ENCODE measurements at places on chromosomes 2 and 18.

DNA sequence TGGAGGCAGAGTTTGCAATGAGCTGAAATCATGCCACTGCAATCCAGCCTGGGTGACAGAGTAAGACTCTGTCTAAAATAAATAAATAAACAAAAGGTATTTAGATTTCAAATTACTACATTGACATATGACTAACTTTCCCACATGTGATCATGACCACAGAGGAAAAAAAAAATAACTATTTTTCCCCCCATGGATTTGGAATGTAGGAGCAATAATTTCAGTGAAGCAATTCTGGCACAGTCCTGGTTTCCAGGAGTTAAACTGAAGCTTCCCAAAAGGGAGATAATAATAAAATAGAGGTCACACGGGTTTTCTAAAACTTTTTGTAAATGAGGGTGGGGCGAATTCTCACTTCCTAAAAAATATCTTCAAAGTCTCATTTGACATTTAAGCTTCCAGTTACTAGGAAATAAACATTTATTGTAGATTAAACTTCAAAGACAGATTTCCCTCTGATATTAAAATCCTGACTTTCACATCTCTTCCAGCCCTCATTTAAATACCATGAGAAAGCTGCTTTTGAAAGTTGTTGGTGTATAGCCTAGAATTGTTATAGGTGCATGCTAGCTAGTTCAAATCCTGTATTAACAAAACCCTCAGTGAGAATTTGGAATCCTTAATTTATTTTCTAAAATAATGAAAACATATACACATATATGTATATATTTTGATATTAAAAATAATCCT, 20.7 kb downstream of the SLC19A3 start:
- no peak for DNase-seq

- DNase-seq: no peak
Observed at GRCh38 chr2:98469862-98470544, 25.3 kb downstream of the INPP4A start.

DNA sequence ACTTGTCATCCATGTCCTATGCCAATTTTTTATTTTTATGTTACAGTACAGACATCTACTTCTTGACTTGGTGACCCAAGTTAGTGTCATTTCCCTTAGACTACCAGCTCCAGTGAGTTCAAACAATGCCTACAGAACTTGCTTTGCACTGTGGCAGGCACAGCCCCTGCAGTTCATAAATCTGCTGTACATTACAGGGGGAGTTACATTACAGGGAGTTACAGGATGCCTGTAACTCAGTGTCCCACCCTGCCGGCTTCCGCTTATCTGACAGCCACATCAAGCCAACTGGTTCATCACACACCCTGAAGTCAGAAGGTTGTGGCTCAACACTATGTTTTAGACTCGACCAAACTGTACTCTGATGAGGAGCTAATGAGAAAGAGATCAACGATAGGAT, 7.8 kb upstream of the NPAS2 start:
- no peak for DNase-seq

DNA sequence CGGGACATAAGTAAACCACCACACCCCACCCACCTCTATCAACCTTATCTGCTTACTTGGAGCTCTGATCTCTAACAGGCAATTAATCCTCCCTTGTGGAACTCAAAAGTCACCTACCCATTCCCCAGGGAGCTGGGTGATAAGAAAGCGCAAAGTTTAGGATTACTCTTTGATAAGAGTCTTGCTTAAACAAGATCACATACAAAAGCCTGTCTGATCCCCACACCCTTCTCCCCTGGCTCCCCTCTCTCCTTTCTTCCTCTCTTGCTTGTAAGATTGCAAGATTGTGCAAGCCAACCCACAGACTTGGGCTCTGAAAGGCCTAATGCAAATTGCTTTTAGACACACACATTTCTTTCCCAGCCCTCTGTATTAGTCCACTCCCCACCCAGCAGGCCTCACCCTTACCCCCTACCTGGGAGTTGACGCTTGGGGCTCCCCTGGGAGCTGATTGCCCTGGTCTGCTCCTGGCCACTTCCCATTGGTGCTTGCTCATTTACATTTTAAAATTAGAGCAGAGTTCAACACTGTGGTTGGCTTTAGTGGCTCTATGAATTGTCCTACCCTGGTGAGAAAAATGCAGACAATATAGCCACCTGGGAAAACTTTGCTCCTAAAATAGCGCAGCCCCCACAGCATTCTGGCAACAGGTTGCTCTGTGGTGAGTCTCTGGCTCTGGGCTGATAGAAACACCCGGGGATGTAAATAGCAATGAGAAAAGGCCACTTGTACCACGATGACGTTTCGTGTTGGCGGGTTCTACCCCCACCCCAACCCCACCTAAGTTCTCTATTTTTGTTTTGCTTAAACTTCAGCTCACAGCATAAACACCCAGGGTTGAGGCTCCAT, 92.8 kb upstream of the MSH2 start:
- DNase-seq: no peak

- DNase-seq: no peak
Observed at GRCh38 chr2:8987410-8987809, 16.1 kb downstream of the MBOAT2 start.

DNA sequence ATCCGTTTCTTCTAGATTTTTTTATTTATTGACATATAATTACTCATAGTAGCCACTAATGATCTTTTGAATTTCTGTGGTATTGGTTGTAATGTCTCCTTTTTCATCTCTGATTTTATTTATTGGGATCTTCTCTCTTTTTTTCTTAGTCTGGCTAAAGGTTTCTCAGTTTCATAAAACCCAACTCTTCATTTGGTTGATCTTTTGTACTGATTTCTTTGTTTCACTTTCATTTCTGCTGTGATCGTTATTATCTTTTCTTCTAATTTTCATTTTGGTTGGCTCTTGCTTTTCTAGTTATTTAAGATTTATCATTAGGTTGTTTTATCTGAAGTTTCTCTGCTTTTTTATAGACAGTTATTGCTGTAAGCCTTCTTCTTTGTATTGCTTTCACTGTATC, 463.6 kb upstream of the CRIM1 start:
- DNase-seq: no peak

GRCh38 chr2:190599073-190599472, 49.8 kb upstream of the NAB1 start:
- DNase-seq: no peak

- DNase-seq: no peak
Observed at GRCh38 chr2:107168141-107168540, 282.2 kb upstream of the ST6GAL2 start.

GRCh38 chr2:175854665-175855064, 147.4 kb downstream of the LNPK start:
- DNase-seq: no peak

DNA sequence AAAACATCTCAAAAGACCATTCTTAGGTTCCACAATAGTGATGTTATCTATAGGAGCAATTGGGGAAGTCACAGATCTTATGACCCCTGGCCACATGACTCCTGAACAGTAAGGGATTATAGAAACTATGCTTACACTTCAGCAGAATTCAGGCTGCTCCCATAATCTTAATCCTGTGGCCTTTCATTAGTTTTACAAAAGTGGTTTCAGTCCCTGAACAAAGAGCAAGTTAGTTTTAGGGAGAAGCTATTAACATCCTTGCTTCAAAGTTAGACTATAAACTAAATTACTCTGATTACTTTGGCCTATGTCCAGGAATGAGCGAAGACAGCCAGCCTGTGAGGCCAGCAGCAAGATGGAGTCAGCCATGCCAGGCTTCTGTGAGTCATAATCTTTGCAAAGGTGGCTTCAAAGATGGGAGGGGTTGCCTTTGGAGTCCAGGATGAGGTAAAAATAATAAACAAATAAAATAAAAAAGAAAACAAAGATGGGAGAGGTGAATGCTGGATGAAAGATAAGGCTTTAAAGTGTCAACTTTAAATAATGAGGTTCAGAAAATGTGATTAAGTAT, 168.7 kb upstream of the NDUFV2 start:
- DNase-seq: no peak

GRCh38 chr18:32771169-32771751, 1.6 kb downstream of the KLHL14 start:
- DNase-seq: no peak

GRCh38 chr2:50707196-50707595, 324.7 kb downstream of the NRXN1 start:
- no peak for DNase-seq

GRCh38 chr2:134193006-134193405, 60.9 kb upstream of the MGAT5 start:
- DNase-seq: no peak

DNA sequence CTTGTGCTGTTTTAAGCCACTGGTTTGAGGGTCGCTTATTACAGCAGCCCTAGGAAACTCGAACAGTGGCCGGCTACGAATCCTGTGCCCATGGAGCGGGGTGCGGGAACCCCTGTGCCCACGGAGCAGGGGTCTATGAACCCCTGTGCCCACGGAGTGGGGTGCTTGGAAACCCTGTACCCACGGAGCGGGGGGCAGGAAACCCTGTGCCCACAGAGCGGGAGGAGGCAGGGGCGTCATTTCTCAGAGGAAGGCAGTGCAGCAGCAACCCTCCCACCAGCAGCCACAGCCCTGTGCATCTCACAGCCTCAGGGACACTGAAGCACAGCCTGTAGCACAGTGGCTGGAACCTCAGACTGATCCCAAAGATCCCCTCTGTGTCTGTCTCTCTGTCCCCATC, 34.2 kb upstream of the GPC1 start:
- peak; percentile 77 for DNase-seq

DNA sequence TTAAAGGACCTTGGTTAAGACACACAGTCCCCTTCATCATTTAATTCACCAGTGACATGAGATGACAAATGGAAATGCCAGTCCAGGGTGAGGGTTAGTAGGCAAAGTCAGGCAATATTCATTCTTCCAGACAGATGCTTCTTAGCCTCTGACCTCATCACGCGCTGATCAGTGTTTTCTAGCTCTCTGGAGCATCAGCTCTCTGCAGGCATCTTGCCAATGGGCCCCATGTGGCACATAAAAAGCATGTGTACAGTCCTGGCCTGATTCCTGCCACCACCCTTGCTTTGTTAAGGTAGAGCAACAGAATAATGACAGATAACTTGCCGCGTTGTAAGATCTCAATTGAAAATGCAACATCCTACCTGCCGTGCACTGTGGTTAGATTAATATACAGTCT, 20.3 kb upstream of the NPAS2 start:
- no peak for DNase-seq

GRCh38 chr2:142435847-142436246, 305.0 kb upstream of the LRP1B start:
- no peak for DNase-seq

DNA sequence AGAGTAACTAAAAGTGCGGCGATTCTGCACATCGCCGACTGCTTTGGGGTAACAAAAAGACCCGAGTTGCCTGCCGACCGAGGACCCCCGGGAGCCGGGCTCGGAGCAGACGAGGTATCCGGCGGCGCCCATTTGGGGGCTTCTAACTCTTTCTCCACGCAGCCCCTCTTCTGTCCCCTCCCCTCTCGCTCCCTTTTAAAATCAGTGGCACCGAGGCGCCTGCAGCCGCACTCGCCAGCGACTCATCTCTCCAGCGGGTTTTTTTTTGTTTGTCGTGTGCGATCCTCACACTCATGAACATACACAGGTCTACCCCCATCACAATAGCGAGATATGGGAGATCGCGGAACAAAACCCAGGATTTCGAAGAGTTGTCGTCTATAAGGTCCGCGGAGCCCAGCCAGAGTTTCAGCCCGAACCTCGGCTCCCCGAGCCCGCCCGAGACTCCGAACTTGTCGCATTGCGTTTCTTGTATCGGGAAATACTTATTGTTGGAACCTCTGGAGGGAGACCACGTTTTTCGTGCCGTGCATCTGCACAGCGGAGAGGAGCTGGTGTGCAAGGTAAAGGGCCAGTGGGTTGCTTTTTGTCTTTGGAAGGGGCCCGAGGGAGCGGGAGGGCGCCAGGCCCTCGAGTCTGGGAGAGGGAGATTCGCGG, 1.4 kb downstream of the TRIB2 start:
- DNase-seq: peak; percentile 81

GRCh38 chr2:201813996-201814760, 7.8 kb downstream of the CDK15 start:
- no peak for DNase-seq

DNA sequence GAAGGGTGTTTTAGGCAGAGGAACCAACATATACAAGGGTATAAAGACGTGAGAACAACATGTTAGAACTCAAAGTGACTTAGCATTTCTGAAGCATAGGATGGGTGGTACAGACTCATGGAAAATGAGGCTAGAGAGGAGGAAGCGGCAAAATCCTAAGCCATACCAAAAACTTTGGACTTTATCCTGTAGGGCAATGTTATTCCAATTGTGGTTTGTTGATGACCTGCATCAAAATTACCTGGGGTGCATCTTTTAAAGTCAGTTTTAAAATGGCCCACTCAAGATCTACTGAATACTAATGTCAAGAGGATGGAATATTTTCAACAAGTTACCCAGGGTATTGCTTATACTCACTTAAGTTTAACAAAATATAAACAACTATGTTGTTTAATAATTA, 34.8 kb downstream of the RAPH1 start:
- DNase-seq: no peak

DNA sequence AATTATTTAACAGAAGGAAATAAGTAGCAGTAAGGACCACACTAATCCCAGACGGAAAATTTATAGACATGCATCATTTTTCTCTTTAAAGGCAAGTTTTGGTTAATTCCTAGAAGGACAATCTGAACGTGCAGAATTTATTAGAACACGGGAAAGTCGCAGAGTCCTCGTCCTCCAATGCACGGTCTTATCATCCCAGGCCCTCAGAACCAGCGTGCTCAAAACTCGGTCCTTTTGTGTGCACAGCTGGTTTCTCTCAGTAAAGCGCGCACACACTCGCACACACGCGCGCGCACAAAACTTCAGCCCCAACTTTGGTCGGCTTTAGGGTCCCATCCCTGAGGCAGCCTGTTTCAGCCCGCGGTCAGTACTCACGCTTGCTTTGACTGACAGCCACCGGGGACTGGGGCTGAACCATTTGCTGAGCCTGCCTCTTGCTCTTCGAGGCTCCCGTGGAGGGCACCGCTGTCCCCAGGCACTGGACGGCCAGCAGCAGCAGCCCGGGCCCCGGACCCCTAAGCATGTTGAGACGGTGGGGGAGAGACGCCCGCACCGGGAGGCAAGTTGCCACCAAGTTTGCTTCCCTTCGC, 493 bp downstream of the FN1 start:
- DNase-seq: no peak

- no peak for DNase-seq
Observed at GRCh38 chr2:9722451-9722850, 91.7 kb upstream of the YWHAQ start.

GRCh38 chr2:3595985-3596384, 1.1 kb downstream of the COLEC11 start:
- no peak for DNase-seq

- no peak for DNase-seq
Observed at GRCh38 chr2:191173206-191173605, 22.4 kb upstream of the STAT4 start.

DNA sequence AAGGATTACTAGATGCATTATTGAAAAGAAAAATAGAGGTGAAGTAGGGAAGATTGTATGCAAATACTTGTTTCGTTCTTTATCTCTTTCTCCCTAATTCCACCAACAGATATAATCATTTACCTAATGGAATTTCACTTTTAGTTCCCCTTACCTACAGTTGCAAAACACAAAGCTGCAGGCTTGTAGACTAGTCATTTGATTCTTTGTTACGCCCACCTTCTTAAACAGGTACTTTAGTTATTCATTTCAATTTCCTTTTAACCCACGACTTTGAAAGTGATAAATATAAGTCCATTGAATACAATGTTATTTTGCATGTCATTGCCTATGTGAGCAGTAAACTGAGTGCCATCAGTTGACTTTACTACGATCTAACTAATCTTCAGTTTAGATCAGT, 3.9 kb upstream of the HRH4 start:
- DNase-seq: no peak

- no peak for DNase-seq
Observed at GRCh38 chr2:99623035-99623434, 133.2 kb upstream of the REV1 start.

- DNase-seq: no peak
Observed at GRCh38 chr2:168718622-168719021, 83.8 kb upstream of the NOSTRIN start.

Data from osteocyte (in vitro differentiated cells).